ENCODE measurements at places on chromosomes 6 and 20. TPM values are rescaled to one million over a fixed set of nuclear protein-coding genes. Genes with fewer than 3 reads are reported as not detected.

Gene TRIM40
- total RNA-seq: not detected

Gene CST2
- total RNA-seq: not detected

Gene RXRB
- total RNA-seq: 46.6 TPM

Gene PARD6B
- total RNA-seq: 6.0 TPM

Gene SLC4A11
- total RNA-seq: 1.9 TPM

Gene L3MBTL3
- total RNA-seq: 8.1 TPM

- no peak for DNase-seq
These were observed 8.2 kb upstream of the MTHFD1L start for GRCh38 chr6:150857062-150857944.

GRCh38 chr6:110558575-110558974 lies 82.2 kb upstream of the SLC22A16 start:
- DNase-seq: no peak

- DNase-seq: no peak
These were observed 20.8 kb downstream of the GFOD1 start for GRCh38 chr6:13466304-13467215.

- DNase-seq: no peak
These were observed 2.7 kb downstream of the CEBPB start for GRCh38 chr20:50193199-50193835.

DNA sequence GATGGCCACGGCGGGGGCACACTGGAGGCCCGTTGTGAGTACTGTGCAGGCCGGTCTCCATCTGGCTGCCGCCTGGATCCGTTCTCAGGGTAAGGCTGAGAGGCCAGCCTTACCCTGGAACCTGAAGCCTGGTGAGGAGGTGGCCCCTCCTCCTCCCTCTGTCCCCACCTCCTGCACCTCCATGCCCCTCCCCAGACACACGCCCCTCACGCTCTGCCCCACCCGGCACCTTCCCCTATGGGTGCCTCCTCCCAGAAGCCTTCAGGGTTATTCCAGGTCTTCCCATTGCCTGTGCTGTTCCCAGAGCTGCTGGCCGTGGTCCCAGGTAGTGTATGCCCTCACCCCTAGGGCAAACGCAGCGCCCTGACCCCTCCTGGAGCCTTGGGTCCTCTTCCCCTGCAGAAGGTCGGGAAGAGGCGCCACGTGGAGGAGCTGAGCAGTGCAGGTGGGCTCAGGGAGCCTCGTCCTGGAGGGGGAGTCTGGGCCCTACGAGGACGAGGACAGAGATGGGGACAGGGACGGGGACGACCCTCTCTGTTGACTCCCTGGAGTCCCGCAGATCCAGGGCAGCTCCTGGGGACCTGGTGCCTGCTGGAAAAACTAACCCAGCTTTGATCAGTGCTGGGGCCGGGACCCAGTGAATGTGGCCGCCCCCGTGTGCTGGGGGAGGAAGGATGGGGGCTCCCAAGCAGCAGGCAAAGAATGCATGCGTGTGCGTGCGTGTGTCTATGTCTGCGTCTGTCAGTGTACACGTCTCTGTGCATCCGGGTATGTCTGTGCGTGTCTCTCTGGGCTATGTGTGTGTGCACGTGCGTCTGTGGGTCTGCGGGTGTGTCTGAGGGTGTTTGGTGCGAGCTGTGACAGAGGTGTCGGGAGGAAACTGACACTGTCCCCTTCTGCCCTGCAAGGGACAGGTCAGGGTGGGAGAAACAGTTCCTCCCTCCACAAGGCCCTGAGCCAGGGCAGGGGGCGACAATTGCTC lies 8.2 kb upstream of the HRH3 start:
- no peak for DNase-seq

- no peak for DNase-seq
These were observed 238.1 kb upstream of the MARCKS start for GRCh38 chr6:113619077-113619476.

- DNase-seq: no peak
These were observed 115.7 kb downstream of the AKAP7 start for GRCh38 chr6:131250936-131251335.

GRCh38 chr6:112413780-112414179 lies 66.7 kb downstream of the RFPL4B start:
- DNase-seq: no peak

- DNase-seq: no peak
These were observed 11.8 kb downstream of the COL9A3 start for GRCh38 chr20:62828511-62829230.

All from activated CD4-positive, alpha-beta T cell treated with anti-CD3 and anti-CD28 coated beads, Interleukin-2, amount 10 ng/mL, durations not matched to agents 24 days and 14 days (primary cell).